ENCODE measurements at places on chromosomes 7 and 10.

DNA sequence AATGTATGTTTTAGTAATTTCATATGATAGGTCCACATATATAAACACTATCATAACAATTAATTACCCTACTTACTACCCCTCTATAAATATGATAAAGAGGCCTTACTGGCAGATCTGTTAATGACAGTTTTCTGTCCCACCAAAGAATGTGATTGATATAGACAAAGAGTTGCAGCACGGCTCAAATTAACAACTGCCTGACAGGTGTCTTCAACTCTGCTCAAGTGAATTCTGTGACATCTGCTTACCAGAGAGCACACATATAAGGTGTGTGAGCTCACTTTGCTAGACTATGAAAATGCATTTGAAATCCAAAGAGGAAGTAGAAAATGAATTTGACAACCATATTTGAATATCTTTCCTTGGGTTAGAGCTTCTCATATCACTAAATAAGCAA lies 36.6 kb downstream of the CACNA2D1 start:
- no peak for DNase-seq

GRCh38 chr10:108443636-108444035 lies 1279.1 kb upstream of the SORCS1 start:
- DNase-seq: no peak

DNA sequence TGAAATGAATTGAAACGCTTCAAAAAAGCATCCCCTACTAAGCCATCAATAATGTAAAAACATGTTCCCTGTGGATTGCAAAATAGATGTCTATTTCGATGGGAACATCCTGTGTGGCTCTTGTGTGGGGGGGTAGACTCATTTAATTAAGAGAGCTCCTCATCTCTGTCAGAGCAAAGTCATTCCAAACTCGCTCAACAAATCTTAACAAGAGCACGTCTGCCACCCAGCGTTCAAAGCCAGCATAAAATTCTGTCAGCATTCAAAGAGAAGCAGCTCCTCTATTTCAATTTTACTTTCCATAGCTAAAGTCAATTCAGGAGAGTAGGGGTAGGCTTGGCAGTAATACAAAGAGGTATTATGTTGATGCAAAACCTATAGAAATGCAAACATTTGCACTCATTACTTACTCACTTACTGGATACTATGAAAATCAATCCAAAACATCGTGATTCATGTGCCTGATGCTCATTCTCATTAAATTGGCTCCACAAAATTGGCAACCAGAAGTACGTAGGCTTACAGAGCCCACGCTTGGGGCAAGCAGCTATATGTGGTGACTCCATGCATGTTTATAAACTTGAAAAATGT lies 114.9 kb downstream of the IPMK start:
- DNase-seq: peak; percentile 55

- DNase-seq: no peak
Observed at GRCh38 chr7:13117103-13117502, 429.7 kb downstream of the ARL4A start.

DNA sequence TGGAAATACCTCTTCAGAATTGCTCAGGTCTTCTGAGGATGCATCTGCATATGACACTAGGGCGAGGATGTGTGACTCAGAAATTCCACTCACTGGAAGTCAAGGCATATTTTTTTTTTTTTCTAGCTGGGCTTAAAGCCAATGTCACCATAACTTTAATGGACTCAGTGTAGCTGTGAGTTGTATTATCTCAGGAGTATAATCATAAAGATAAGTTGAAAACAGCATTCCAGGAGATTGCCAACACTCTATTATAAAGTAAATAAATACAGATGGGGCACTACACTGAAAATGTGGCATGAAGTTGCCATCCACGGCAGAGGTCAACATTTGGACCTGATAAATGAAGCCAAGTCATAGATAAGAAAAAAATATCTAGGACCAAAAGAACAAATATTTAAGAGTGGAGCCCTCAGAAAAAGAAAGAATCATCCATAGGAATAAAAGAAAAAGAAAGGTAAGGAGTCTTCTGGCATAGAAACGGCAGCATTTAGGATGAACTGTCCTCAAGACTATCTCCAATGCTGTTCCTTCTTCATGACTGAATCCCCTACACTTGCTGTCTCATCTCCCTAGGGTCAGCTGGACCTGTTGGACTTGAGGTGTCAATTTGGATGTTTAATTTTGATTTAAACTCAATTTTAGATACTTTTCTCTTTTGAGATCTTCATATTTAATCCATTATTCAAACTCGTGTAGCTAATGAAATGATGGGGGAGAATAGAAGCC lies 72.9 kb upstream of the CAV2 start:
- no peak for DNase-seq

- DNase-seq: no peak
Observed at GRCh38 chr10:88165849-88166271, 302.4 kb downstream of the PTEN start.

- DNase-seq: no peak
Observed at GRCh38 chr7:45044338-45044737, 44.3 kb downstream of the CCM2 start.

GRCh38 chr10:119940487-119940886 lies 48.0 kb downstream of the SEC23IP start:
- no peak for DNase-seq

DNA sequence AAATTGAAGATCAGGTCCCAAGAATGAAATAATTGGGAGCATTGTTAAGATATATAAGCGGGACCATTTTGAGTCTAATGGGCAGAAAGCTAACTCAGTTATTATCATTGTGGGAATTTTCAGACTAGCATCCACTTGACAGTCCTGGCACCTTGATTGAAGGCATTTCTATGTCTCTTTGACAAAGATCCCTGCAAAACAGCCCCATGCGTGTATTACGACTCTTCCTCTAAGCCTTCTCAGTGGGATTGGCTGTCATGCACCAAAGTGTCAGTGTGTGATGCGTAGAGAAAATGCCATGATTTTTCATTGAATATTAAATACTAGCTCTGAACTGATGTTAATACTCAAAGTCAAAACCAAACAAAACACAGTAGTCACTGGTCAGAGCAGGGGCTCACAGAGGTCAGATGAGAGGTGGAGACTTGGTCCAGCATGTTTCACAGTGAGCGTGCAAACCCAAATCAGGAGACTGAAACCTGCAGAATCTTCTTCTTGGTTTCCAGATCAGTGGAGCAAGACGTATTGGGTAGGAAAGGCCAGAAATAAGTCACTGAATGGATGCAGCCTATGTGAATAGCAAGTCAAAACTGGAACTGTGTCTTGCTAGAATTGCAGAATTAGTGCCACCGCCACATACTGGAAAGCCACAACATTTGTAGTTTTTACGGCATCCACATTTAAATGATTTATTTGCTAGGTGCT lies 303.6 kb upstream of the AKR1E2 start:
- DNase-seq: no peak

GRCh38 chr7:125651823-125652528 lies 722.4 kb upstream of the POT1 start:
- no peak for DNase-seq

DNA sequence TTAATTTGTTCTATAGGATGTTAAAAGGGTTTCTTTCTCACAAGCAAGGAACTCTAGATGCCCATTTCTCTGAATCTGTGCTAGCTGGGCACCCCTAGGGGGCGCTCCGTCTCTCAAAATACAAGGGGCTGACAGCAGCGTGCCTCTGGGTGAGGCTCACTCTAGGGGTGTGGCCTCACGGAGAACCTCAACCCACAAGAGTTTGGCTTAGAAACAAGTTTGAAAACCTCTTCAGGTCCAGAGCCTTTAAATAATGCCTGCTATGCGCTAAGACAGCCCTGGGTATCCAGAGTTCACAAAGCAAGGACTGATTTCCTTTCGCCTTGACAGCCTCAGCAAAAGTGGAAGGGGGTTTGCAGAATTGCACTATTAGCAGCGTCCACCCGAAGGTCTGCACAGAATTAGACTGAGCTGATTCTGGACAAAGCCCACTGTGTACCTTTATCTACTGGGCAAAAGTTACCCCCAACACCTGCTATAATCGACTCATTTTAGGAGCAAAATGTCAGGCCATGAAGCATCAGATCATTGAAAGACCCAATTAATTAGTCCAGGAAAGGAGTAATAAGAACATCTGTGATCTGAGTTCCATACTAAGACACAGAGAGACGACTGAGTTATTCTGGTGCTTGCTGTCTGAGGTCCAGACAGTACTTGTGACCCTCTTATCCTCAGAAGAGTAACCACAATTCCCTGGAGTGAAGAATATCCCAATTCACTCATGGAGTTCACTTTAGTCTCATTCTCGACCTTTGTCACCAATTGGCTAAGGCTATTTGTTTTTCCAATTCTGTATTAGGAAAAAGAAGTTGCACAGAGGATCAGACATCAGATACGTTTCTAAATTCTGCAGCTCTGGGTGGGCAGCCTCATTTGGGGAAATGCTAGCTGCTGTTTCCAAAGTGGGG lies 574 bp upstream of the CPED1 start:
- peak; percentile 87 for DNase-seq

- peak; percentile 74 for DNase-seq
Observed at GRCh38 chr7:32774541-32774951, 117.0 kb downstream of the KBTBD2 start.

GRCh38 chr7:94393246-94394108 lies 1.2 kb upstream of the COL1A2 start:
- DNase-seq: no peak

DNA sequence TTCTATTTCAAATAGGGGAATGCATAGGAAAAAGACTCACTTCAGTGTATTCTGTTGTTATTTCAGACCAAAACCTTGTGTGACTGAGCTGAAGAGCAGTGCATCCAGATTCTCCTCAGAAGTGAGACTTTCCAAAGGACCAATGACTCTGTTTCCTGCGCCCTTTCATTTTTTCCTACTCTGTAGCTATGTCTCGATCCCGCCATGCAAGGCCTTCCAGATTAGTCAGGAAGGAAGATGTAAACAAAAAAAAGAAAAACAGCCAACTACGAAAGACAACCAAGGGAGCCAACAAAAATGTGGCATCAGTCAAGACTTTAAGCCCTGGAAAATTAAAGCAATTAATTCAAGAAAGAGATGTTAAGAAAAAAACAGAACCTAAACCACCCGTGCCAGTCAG lies 12.0 kb downstream of the TET1 start:
- no peak for DNase-seq

GRCh38 chr10:54470324-54470631 lies 330.8 kb downstream of the PCDH15 start:
- no peak for DNase-seq

GRCh38 chr7:126803060-126803665 lies 449.6 kb downstream of the GRM8 start:
- peak; percentile 42 for DNase-seq

- no peak for DNase-seq
Observed at GRCh38 chr10:23015021-23015707, 80.2 kb upstream of the MSRB2 start.

- DNase-seq: no peak
Observed at GRCh38 chr10:9294132-9294663, 1239.7 kb downstream of the GATA3 start.

DNA sequence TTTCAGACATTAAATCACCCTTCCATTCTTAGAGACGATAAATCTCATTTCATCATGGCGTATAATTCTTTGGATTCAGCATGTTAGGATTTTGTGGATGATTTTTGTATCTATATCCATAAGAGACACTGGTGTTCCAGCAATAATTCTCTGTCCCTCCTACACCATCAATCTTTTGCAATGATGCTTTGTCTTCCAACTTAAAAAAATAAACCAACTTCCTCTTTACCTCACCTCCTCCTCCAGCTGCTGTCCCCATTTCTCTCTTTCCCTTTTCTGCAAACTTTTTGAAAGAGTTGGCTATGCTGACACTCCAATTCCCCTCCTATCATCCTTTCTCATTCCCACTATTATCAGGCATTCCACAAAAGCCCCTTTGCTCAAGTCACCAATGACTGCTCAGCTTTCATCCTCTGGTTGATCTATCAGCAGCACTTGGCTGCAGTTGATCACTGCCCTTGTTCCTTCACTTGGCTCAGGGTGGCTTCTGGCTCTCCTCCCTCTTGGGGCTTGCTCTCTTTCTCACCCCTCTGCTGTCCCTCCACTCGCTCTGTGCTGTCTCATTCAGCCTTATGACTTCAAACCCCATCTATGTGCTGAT lies 130.0 kb downstream of the ARHGAP22 start:
- DNase-seq: no peak

DNA sequence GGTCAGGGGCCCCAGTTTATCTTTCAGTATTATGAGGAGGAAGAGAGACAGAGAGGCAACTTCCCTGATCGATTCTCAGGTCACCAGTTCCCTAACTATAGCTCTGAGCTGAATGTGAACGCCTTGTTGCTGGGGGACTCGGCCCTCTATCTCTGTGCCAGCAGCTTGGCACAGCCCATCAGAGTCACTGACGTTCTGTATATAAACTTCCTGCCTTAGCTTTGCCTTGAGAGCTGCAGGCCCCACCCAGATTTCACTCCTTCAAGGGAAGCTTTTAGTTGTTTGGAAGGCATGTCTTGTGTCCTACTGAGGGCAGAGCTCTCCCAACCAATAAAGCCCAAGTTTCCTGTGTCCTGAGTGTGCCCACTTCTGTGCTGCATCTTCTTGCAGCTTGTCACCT lies 242.5 kb upstream of the PRSS58 start:
- no peak for DNase-seq

DNA sequence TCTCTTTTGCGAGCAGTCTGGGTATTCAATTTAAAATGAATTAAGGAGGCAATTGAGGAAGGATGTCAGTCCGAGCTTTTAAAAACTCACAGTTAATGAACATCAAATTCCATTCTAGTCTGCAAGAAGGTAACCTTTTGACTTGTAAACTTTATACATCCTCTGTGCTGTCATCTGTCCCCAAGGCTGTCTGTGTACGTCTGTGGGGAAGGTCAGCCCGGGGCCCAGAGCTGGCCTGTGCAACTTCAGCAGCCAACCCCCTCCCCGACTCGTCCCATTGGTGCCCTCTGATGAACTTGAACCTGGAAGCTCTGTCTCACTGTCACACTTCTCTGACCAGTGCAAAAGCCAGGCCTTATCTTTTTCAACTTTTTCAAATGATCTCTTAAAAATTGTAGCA lies 80.3 kb downstream of the CCDC3 start:
- no peak for DNase-seq

DNA sequence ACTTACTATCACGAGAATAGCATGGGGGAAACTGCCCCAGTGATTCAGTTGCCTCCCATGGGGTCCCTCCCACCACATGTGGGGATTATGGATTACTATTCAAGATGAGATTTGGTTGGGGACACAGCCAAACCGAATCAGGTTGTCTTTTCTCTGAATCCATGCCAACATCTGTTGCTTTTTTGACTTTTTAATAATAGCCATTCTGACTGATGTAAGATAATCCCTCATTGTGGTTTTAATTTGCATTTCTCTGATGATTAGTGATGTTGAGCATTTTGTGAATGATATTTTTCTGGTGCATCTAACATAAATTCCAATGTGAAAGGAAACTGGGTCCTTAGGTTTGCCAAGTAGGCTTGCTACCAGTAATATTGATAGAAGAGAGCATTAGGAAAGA lies 69.0 kb upstream of the ARHGAP21 start:
- no peak for DNase-seq

GRCh38 chr10:5566614-5567013 lies 41.9 kb downstream of the CALML3 start:
- no peak for DNase-seq

DNA sequence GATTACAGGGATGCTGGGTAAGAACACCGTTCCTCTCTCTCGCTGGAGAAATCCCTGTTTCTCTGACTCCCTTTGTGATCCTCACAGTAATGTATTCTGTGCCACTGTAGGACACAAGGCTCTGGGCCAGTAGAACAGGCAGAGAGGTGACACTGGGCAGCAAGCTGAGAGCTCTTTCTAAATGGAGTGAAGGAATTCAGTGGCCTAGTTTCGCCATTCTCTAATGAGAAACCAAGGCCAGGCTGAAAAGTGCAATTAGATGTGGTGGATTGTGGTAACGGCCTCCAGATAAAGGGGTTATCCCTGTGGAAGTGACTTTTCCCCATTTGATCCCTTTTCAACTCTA lies 12.8 kb downstream of the KCTD7 start:
- peak; percentile 44 for DNase-seq

- DNase-seq: no peak
Observed at GRCh38 chr10:91743465-91743864, 54.8 kb upstream of the TNKS2 start.

Measured in globus pallidus (tissue), 1 donor.